ENCODE measurements at places on chromosomes 3 and 15.

GRCh38 chr15:101004986-101005747 lies 86.0 kb downstream of the LRRK1 start:
- no peak for DNase-seq

GRCh38 chr3:33787328-33788009 lies 11.0 kb upstream of the PDCD6IP start:
- peak; percentile 35 for DNase-seq

- DNase-seq = no peak
Observed at GRCh38 chr15:58340176-58340575, 91.6 kb upstream of the LIPC start.

GRCh38 chr15:101097111-101097510 lies 154.7 kb downstream of the CHSY1 start:
- no peak for DNase-seq
